Esophagus muscularis mucosa (tissue), 4 donors: ENCODE measurements at places on chromosomes 13 and 19. TPM values are rescaled to one million over a fixed set of nuclear protein-coding genes. Genes with fewer than 3 reads are reported as not detected.

DNA sequence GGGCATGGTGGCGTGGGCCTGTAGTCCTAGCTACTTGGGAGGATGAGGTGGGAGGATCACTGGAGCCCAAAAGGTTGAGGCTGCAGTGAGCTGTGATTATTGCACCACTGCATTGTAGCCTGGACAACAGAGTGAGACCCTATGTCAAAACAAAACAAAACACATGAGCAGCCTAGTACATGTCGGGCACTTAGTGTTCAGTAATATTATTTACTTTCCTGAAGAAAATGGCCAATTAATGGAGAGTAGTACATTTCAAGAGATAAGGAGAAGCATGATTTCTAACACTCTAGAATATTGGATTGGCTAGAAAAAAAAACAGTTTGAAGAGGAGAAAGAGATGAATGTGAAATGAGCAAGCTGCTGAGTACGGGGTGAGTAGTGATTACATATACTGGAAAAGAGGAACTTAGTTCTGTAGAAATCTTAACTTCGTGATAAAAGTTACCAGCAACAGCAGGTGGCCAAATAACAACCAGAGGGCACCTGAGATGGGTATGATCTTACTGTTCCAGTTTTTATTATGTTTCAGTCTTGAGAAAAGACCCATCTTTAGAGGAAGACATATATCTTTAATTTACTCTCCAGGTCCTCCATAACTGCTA is 36.2 kb downstream of the SPATA13 start:
- no peak for DNase-seq

The ZNF264 gene
- total RNA-seq, result 38.8 TPM

GRCh38 chr19:40471111-40471510 is 4.3 kb downstream of the SPTBN4 start:
- no peak for DNase-seq

DNA sequence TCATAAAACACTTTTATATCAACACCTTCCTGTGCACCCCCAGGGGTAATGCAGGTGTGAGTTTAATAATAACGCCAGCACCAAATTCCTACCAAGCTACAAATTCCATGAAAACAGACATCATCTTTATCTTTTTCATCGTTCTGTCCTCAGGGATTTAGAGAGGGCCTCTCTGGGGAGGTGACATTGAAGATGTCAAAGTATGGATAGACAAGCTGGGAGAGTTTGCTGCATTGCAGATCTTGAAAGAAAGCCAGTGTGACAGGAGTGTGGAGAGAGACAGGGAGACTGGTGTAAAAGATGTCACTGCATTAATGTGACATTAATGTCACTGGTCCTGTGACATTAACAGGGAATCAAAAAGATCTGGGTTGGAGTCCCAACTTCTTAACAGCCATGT is 10.1 kb downstream of the CACNG6 start:
- no peak for DNase-seq

The ZNF30 gene
- 9.6 TPM for total RNA-seq

The TRIM28 gene
- 319 TPM for total RNA-seq

DNA sequence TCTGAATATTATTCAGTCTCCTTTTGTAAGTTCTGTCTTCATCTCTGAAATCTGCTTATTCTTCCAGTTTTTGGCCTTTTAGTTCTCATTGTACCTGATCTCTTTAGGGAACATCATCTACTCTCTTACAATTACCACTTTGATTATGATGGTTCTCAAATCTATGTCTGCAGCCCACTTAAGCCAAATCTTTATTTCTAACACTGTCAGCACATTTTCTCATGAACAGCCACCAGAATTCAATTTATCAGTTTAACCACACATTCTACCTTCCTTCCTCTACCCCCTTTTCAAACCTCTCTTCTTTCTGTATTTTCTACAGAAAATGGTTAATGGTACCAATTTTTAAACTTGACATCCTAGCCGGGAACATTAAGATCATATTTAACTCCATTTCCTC is 175.3 kb downstream of the FGF14 start:
- DNase-seq, result no peak
